ENCODE measurements at places on chromosomes 12 and 14.

GRCh38 chr12:5969156-5969973 is 24.3 kb upstream of the ANO2 start:
- no peak for DNase-seq

DNA sequence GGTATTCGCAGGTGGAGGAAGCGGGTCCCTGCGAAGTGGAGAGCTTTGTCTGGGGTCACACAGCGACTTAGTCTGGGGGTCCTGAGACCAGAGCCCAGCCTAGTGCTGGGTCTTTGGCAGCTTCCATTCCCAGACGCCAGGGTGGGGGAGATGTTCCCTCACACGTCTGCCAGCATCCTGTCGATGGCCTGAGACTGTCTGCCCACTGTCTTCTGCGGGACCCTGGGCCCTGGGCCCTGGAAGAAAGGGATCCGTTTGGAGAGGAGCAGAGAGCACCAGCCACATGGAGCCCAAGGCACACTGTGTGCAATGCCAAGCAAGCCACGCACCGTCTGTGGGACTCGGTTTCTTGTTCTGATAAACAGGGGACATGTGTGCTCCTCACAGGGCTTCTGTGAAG is 197.2 kb downstream of the KIF26A start:
- no peak for DNase-seq

- peak; percentile 36 for DNase-seq
These were observed 204.7 kb downstream of the EPS8 start for GRCh38 chr12:15584366-15585041.

DNA sequence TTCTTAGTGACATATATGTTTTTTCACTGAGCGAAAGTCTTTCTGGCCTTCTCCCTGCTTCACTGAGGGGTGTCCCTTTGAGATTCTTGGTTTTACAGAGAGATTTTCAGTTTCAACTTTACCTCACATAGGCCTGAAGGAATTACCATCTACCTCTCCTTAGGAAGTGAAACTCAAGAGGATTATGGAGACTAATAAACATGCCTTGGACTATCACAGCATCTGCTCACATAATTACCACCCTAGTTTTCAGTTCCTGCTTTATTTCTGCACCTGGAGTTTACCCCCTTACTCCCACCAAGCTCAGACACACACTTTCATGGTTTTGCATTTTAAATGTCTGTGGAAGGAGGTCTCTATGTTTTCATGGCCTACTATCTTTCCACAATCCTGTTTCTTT is 118.3 kb upstream of the SCAF11 start:
- peak; percentile 15 for DNase-seq

DNA sequence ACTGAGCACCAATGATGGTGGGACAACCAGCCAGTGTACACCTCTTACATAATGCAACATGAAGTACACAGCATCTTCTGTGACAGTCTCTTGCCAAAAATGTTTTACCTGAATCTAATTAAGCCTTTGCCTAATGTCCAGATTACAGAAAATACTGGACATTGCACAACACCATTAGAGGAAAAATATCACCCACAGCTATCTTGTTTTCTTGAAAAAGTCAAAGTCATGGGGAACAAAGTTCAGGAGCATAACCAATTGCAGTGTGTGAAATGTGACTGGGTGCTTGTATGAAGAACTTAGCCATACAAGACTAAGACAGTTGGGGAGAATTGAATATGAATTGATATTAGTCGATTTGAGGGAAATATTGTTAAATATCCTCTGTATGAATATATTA is 12.1 kb upstream of the ANO6 start:
- no peak for DNase-seq

- peak; percentile 52 for DNase-seq
These were observed 1003.6 kb downstream of the FSCB start for GRCh38 chr14:43503508-43503907.

- DNase-seq: no peak
These were observed 553.9 kb downstream of the VRK1 start for GRCh38 chr14:97350894-97351731.

GRCh38 chr12:48961331-48961730 is 4.0 kb upstream of the ARF3 start:
- DNase-seq: no peak

DNA sequence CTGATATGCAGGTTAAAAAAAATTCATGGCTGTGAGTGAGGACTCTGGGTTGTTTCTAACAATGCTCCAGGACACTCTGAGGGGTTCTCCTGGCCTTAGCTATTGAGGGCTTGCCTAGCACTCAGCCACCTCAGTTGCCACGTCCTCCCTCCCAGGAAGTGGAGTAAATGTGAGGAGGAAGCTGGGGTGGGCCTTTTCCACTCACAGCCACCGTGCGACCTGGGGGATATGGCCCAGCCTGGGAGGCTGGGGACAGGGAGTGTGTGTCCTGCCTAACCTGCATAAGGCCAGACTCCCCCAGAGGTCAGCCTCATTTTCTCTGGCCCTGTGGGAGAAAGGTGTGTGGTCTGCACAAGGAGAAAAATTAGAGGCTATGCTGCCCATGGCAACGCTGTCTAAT is 83.3 kb downstream of the CRACR2A start:
- no peak for DNase-seq

DNA sequence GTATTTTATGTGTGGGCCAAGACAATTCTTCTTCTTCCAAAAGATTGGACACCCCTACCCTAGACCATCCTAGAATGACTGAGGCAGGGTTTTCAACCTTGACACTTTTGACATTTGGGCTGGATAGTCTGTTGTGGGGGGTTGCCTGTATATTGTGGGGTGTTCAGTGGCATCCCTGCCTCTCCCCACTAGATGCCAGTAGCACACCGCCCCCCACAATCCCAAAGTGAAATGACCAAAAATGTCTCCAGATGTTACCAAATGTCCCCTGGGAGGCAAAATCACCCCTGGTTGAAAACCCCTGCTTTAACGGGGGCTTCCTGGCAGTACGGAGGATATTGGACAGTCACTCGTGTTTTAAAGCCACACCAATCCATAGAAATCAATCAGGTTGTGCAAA is 219.6 kb downstream of the PHETA1 start:
- peak; percentile 19 for DNase-seq

GRCh38 chr12:113462117-113462774 is 9.4 kb downstream of the LHX5 start:
- DNase-seq: peak; percentile 67

DNA sequence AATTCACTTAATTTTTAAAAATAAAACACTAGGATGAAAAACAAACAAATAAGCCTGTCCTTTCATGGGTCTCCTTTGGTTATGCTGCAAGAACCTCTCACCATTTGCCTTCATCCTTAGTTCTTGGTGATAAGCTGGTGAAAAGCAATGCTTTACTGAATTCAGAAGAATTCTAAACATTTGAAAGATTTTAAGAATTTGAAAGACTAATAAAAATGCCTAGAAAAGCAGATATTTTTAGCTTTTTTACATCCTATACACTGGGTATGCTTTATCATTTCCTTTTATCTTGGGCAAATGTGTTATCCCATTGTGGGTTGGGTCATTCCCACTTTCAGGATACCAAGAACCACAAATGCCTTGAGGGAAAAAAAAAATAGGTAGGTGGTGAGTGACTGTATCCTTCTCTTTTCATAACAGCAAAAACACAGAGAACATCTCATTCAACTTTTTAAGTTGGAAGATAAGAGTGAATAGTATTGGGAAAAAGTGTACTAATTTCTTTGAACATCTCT is 197.1 kb upstream of the ABCD2 start:
- DNase-seq: no peak

Data from NCI-H69 (cell line).